AG08395 (cell line): ENCODE measurements at places on chromosomes 5 and 9.

DNA sequence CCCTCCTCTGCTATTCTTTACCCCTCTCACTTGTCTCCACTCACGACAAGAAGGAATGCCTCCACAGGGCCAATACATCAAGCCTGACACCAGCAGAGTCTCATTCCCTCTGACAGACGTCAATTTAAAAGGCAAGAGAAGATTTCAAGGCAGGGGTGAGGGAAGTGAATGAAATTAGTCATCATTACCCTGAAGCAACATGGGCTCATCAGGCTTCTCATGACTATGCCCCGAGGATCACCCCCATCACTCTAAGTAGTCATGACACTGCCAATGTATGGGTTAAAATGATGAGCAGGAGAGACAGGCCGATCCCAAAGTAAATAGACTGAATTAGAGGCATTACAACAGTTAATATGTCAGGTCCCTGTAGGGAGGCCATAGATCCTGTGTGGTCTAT lies 504.4 kb downstream of the TLE4 start:
- DNase-seq, result no peak

DNA sequence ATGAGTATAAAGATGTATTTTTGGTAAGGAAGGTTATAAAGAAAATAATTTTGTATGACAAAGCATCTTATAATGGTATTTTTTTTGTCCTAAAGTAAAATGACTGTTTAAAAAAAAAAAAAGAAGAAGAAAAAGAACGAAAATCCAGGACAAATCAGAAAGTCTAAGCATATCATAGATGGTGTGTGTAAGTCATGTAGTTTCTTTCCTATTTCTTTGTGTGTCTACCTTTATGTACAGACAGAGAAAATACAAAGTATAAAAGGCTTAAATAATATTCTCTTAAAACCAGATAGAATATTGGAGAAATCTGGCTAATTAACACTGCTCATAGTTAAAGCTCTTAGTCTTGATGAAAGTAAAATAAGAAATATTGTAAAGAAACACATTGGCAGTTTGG lies 7.7 kb downstream of the RIGI start:
- no peak for DNase-seq

- DNase-seq, result peak; percentile 26
These were observed 235.5 kb upstream of the ACTBL2 start for GRCh38 chr5:57718155-57718554.

DNA sequence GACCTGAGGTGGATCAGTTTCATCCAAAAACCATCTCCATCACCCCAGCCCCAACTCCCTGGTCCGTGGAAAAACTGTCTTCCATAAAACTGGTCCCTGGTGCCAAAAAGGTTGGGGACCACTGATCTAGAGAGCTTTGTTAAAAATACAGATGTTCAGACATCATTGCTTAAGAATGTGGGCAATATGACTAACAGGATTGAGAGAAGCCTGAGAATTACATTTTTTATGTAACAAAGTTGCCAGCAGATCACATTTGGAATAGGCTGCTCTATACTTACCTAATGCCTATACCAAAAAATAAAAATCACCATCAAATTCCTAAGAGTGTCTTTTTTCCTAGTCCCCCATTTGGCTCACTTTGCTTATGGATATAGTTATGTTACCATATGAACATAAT lies 143.3 kb downstream of the RAPGEF6 start:
- DNase-seq, result peak; percentile 6

- no peak for DNase-seq
These were observed 131.0 kb upstream of the CCNG1 start for GRCh38 chr5:163306421-163306820.

GRCh38 chr5:102583276-102584124 lies 84.7 kb upstream of the SLCO6A1 start:
- peak; percentile 42 for DNase-seq
